ENCODE measurements at places on chromosomes 7 and 10.

- no peak for DNase-seq
These were observed 196.9 kb downstream of the CCSER2 start for GRCh38 chr10:84525120-84525806.

- no peak for DNase-seq
These were observed 32.4 kb upstream of the RET start for GRCh38 chr10:43044448-43044921.

DNA sequence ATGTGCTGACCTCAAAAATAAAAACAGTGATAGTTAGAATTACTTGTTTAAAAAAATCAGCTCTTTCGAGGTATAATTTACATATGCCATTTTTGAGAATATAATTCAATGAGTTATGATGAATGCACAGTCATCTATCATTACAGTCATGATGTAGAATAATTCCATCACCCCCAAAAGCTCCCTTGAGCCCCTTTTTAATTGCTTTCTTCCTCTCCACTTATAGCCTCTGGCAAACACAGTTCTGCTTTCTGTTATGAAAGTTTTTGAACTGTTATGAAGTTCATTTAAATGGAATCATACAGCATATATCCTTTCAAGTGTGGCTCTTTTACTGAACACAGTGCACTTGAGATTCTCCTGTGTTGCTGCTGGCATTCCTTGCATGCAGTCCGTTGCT, 41.4 kb downstream of the PRTFDC1 start:
- no peak for DNase-seq

GRCh38 chr7:92665926-92666325, 75.7 kb upstream of the FAM133B start:
- no peak for DNase-seq

DNA sequence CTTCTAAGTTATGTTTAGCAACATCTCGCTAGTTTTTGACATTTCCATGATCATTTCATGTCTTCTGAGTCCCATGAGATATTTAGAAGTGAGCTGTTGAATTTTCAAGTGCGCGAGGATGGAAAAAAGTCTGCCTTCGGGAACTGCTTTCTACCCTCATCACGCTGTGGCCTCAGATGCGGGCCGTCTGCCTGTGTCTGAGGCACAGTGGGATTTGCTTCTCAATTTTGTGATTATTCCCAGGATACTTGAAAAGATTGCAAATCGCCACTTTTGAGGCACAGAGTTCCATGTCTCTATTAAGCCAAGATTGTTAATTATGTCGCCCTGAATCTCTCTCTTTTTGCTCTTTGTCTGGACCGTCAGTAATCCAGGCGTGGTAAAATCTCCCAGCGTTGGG, 30.8 kb upstream of the NKX6-2 start:
- DNase-seq, result no peak

DNA sequence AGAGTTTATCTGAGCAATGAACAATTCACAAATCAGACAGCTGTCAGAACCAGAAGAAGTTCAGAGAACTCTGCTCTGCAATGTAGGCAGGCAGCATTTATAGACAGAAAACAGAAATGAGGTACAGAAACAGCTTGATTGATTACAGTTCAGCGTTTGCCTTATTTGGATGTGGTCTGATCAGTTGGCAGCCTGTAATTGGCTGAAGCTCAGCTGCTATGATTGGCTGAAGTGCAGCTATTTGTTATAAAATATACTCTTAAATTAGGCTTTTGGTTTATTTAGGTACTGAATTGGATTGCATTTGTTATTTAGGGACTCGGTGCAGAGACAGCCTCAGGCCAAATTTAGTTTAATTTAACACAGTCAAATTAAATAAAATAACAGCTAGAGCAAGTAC, 85.8 kb upstream of the JAZF1 start:
- DNase-seq, result no peak

GRCh38 chr10:59648711-59649201, 60.9 kb downstream of the SLC16A9 start:
- no peak for DNase-seq

All from CD4-positive, alpha-beta T cell treated with Interleukin-6 at 100 ng/mL for 8 hours (primary cell).